ENCODE measurements at places on chromosomes 16 and 17.
A peak's percentile ranks its signal among the peaks of the same experiment; 100 is the strongest.

DNA sequence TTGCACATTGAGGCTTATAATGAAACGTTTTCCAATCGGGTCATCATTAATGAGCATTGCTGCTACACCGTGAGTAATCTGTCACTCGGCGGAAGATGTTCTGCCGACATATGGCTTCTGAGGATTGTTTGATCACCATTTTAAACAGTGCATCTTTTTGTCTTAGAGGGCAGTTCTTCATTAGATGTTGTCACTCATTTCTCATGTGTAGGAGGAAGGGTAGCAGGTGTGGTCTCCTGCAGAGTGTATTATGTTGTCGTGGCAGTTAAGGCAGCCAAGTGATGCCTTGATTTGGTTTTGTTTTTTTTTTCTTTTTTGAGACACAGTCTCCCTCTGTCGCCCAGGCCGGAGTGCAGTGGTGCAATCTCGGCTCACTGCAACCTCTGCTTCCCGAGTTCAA lies 50.5 kb downstream of the SEC14L1 start:
- no peak for DNase-seq

GRCh38 chr16:88327561-88328312 lies 55.0 kb upstream of the ZNF469 start:
- DNase-seq = no peak

GRCh38 chr16:28103516-28104170 lies 40.1 kb upstream of the GSG1L start:
- no peak for DNase-seq

- no peak for DNase-seq
Observed at GRCh38 chr17:10119203-10120108, 79.0 kb downstream of the GAS7 start.

GRCh38 chr16:65500007-65500406 lies 378.1 kb upstream of the CDH11 start:
- no peak for DNase-seq

DNA sequence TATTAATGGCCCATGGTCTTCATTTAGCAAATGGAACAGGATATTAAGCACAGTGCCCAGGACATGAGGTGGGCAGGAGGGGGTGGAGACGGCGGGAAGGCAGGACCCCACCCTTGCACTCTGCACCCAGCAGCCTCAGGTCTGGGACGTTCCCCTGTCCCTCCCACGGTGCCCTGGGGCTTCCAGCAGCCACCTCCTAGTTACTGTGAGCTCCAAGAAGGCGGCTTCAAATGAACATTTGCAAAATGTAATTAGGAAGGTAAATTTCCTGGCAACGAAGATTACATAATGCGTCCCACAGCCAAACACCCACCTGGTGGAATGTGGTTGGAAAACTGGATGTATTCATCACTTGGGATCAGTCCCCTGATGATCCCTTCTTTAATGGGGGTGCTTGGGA lies 59.4 kb downstream of the ENGASE start:
- no peak for DNase-seq

DNA sequence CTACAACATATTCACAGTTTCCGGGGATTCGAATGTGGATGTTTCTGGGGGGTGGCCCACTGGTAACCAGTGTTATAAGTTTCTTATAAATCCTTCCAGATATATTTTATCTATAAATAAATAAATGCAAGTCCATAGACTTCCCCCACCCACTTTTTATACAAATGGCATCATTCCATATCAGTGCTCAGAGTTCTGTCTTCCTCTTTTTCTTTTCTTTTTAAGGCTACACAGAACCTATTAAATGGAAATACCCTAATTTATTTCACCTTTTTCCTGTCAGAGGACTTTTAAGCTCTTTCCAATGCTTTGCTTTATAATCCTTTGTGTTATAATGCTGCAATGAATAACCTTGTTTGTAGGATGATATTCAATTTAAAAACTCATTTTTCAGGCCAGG lies 3.8 kb downstream of the LGALS9 start:
- no peak for DNase-seq

DNA sequence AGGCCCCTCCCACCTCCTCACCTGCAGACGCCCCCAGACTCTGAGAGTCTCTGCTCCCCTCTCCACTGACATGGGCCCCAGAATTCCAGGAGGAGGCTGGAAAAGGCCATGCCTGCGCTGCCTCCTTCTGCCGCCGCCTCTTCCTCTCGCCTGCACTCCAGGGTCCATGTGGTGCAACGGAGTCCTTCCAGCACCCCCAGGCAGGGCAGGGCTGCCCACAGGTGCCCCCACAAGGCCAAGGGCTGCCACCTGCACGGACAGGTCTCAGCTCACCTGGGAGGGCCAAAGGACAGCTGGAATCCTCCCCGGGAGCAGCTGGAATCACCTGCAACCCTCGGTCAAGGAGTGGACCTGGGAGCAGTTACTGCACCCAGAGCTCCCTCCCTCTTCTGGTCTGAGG lies 194.9 kb downstream of the RBFOX3 start:
- no peak for DNase-seq

DNA sequence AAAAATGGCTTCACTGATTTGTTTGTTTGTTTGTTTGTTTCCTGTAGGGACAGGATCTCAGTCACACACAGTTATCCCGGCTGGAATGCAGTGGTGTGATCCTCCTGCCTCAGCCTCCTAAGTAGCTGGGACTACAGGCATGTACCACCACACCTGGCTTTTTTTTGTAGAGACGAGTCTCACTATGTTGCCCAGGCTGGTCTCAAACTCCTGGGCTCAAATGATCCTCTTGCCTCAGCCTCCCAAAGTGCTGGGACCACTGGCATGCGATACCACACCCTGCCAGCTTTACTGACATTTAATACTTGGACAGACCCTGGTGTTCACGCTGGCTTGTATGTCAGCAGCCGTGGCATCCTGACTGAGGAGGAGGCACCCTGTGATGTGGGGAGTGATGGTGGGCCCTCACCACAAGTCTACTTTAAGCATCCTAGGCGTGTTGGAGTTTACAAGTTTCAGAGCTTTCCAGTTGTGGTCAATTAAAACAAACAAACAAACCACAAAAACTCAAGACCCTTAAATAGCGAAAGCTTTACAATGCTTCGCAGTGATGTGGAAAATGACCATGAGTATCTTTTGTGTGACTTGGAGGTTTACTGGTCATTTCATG lies 5.1 kb downstream of the ABCA3 start:
- DNase-seq = no peak

- DNase-seq = no peak
Observed at GRCh38 chr16:19913340-19913645, 28.6 kb upstream of the GPRC5B start.

- no peak for DNase-seq
Observed at GRCh38 chr17:79632432-79632735, 21.5 kb upstream of the RBFOX3 start.

DNA sequence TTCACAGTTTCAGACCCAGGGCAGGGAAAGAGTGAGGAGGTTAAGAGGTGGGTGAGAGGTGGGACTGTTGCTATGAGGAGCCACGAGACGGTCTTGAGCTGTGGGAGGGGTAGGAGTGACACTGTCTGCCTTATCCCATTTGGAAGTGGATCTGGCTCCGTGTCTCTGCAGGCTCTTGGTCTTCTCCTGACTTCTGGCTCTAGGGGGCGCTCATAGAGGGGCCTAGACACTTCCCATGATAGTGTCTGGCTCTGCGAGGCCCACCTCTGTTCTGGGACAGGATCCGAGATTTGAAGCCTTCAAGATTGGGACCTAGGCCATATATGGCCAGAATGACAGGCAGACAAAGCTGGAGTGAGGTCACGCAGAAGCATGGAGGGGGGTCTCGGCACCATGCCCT lies 204.5 kb downstream of the GSG1L start:
- no peak for DNase-seq

DNA sequence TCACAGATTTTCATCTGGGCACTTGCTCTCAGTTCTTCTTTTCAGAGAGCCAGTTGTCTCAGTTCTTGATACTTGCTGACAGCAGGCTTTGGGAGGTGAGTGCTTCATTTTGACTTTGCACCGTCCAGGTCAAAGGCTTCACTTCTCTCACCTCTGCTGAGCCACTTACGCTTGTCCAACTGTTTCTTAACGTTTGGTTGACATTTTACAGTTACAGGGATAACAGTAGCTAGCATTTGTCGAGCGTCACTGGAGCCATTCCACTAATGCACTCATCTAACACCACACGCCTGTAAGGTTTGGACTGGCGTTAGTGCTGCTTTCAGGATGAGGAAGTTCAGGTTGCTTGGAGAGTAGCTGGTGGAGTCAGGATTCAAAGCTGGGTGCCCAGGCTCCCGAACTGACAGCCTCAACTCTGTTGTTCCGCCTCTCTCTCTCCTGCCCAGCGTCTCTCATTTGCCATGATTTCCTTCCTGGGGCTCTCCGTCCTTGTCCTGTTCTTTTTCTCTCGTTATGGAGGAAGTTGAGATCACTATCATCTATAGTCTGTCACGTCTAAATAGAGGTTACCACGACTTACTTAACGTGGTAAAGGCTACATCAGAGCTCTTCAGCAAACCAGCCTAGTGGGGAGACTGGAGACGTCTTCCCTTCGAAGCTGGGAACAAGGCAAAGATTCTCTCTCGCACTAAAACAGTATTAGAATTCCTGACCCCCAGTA lies 220.8 kb downstream of the RPTOR start:
- no peak for DNase-seq

DNA sequence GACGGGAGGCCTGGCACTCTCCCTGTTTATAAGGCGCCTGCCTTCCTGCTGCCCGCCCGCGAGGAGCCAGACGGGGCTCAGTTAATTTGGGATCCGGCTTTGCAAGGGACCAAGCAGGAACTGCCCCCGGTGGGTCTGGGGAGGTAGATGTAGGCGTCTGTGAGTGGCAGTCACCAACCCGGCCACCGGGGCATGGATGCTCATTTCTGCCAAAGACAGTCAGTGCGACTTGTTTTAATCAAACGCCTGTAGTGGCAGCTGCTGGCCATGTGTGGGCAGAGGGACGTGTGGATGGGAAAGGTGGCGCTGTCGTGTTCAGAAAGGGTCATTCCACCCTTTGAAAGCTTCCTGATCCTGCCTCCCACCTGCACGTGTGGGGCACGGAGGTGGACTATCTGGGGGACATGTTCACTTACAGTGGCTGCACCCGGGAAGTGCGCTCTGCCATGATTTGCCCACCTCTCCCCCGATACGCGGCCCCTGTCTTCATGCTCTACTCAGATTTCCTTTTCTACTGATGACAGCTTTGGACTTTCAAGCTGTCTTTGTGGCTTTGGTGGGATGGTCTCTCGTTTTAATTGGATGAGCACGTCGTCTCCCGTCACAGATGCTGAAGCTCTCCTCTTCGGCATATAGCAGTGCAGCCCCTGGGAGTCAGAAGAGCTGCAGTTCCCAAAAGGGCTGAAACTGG lies 60.3 kb upstream of the CIBAR2 start:
- peak; percentile 67 for DNase-seq

DNA sequence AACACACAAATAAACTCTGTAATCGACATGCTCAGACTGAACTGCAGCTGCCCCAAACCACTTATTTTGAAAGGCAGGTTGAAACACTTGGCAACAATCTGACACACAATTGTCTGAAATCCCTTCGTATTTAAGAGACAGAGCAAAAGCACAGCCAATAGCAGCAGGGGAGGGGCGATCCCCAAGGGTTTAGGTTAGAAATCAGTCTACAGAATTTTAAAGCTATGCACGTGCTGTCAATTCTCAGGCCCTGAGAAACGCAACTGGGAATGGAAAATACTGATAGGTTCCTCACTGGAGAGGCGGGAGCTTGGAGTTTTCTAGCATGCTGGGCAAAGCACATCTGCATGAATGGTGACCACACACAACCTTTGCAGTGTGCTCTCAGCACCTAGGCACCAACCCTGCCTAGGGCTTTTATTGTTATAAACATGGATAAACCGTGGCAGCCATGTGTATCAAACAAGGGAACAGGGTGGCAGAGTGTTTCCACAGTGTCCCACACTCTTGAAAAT lies 168.0 kb downstream of the AATF start:
- no peak for DNase-seq

GRCh38 chr17:82615084-82616020 lies 32.9 kb downstream of the WDR45B start:
- DNase-seq = no peak

DNA sequence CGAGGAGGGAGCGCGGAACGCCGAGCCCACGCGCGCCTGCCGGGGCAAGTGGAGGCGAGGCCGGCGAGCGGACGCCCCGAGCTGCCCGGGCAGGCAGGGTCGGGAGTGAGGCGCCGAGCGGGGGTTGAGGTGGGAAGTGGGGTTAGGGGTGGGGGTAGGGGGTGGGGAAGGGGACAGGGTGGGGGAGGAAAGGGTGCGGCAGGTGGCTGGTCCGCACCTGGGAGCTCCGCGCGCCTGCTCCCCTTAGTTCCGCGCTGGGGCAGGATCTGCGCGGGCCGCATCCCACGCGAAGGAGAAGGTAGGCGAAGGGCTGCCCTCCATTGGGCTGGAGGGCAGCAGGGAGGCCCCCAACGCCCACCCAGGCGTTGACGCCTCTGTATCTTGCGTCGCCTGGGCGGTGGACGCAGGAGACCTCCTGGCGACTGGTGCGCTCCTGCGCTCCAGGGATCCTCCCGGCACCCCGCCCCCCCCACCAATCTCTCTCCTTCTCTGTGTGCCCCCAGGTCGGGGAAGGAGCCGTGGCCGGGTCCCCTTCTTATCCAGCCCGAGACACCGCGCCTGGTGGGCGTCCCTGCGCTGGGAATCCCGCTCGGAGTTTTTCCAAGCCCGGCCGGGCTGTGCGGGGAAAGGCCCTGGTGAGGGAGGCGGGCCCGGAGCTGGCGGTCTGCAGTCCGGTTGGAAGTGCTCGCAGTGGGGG lies 51.3 kb upstream of the AMZ2 start:
- no peak for DNase-seq

- no peak for DNase-seq
Observed at GRCh38 chr16:30902029-30902972, 5.9 kb downstream of the CTF1 start.

GRCh38 chr17:75827308-75828075 lies 16.7 kb downstream of the UNC13D start:
- peak; percentile 72 for DNase-seq

GRCh38 chr17:81644496-81644895 lies 7.5 kb downstream of the TSPAN10 start:
- DNase-seq = no peak

GRCh38 chr16:13779676-13780075 lies 140.3 kb upstream of the ERCC4 start:
- no peak for DNase-seq

- DNase-seq = no peak
Observed at GRCh38 chr16:27853651-27854050, 209.9 kb downstream of the GSG1L start.

GRCh38 chr17:42920922-42921321 lies 20.3 kb downstream of the G6PC1 start:
- DNase-seq = no peak

GRCh38 chr17:46264456-46265198 lies 30.3 kb upstream of the LRRC37A start:
- peak; percentile 79 for DNase-seq

GRCh38 chr16:30353438-30354129 lies 1.5 kb downstream of the CD2BP2 start:
- no peak for DNase-seq

DNA sequence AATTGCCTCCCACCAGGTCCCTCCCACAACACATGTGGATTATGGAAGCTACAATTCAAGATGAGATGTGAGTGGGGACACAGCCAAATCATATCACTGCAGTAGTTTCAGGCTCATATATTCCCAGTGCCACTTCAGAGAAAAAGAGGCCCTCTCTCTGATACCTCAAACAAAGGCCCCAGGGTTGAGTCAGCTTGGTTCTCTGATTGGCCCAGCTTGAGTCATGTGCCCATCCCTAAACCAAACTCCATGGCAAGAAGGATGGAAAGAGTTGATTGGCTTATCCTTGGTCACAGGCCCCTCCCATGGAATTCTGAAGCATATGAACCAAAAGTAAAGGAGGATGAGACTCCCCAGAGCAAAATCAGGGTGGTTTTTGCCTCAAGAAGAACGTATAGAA lies 75.9 kb upstream of the IRX6 start:
- DNase-seq = no peak

Measured in HTR-8/SVneo (cell line).